Adrenal gland (tissue), 19 donors: ENCODE measurements at places on chromosomes 11 and 22. TPM values are rescaled to one million over a fixed set of nuclear protein-coding genes. Genes with fewer than 3 reads are reported as not detected.

DNA sequence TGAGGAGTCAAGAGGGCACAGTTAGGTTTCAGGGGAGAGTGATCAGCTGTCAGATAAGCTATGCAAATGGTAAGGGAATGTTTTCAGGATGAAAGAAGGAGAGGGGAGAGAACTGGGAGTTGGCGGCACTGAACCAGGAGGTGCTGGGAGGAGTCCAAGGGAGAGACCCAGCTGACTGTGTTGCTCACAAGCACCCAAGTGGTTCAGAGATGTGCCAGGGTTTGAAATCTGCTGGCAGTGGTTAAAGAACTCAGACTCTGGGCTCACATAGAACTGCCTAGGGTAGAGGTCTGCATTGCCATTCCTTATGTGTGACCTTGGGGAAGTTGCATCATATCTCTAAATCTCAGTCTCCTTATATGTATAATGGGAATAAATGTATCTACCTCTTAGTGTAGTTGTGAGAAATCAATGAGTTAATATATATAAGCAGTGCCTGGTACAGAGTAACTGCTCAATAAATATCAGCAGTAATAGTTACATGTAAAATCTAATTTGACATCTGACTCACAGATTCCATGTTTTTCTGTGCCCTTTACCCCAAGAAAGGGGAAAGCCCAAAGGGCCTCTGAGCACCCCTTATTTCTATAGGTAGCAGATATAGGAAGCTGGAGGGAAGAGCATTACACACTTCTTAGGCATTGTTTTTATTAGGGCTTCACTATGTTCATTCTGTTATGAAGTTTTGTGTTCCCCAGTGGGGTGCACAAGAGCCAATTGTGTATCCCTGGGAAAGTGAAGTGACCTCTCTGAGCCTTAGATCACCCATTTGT is 66.9 kb upstream of the SESN3 start:
- H3K4me3 ChIP-seq: no peak overlapping the region
- peaks cover 8% of the 10 kb centered on the region for H3K4me1 ChIP-seq
- DNase-seq: no peak
- no peaks in the 10 kb centered on the region for H3K27me3 ChIP-seq

The MOGAT2 gene
- not detected for total RNA-seq

- no peaks in the 10 kb centered on the region for H3K36me3 ChIP-seq
- no peak overlapping the region for H3K27ac ChIP-seq
- no peaks in the 10 kb centered on the region for H3K4me1 ChIP-seq
- H3K27me3 ChIP-seq: no peaks in the 10 kb centered on the region
- no peak for DNase-seq
- H3K4me3 ChIP-seq: no peak overlapping the region
These were observed 13.1 kb upstream of the ABCC8 start for GRCh38 chr11:17489751-17490150.

The ASCL2 gene
- total RNA-seq: 1.4 TPM

- no peak overlapping the region for H3K4me3 ChIP-seq
- no peaks in the 10 kb centered on the region for H3K36me3 ChIP-seq
- H3K27me3 ChIP-seq: no peaks in the 10 kb centered on the region
- H3K27ac ChIP-seq: no peak overlapping the region
These were observed 880.6 kb downstream of the LUZP2 start for GRCh38 chr11:25377466-25377865.

- no peak overlapping the region for H3K4me3 ChIP-seq
- DNase-seq: no peak
- no peak overlapping the region for H3K27ac ChIP-seq
- H3K36me3 ChIP-seq: no peaks in the 10 kb centered on the region
- no peaks in the 10 kb centered on the region for H3K27me3 ChIP-seq
These were observed 78.4 kb downstream of the ADAMTS15 start for GRCh38 chr11:130526846-130527245.

The SCARF2 gene
- total RNA-seq: 10.3 TPM

DNA sequence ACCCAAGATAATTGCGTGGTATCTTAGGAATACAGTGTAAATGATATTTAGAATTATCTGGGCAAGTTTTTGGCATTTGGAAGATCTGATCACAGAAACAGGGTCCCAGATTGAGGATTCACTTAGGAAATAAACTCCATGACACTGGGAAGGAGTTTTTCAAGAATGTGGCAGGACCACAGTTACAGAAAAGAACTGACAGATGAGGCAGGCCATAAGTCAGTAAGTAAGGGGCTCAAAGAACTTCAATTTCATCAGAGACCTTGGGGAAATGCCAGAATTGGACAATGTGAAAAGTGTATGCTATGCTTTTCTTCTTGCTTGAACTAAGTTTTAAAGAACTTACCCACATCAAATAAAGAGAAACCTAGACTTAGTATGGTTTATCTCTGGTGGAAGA is 49.3 kb downstream of the RBMXL2 start:
- H3K27me3 ChIP-seq: no peaks in the 10 kb centered on the region
- H3K4me1 ChIP-seq: no peaks in the 10 kb centered on the region
- H3K27ac ChIP-seq: no peak overlapping the region
- H3K36me3 ChIP-seq: no peaks in the 10 kb centered on the region

DNA sequence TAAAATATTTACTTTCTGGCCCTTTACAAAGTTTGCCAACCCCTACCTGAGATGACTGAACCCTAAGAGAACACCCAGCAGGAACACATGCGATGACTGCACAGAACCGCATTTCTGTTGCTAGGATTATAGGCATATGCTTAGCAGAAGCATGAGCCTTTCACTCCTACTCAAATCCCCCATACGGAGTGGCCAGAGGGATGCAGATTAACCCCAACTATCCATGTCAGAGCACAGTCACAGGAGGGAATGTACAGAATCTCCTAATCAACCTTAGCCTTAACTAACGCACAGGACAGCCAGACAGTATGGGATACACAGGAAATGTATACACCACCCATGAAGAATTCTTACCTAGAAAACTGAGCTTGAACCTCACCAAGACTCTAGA is 6.2 kb downstream of the HPS4 start:
- H3K36me3 ChIP-seq: no peaks in the 10 kb centered on the region
- no peak overlapping the region for H3K27ac ChIP-seq
- no peak for DNase-seq
- H3K27me3 ChIP-seq: no peaks in the 10 kb centered on the region
- no peaks in the 10 kb centered on the region for H3K4me1 ChIP-seq

DNA sequence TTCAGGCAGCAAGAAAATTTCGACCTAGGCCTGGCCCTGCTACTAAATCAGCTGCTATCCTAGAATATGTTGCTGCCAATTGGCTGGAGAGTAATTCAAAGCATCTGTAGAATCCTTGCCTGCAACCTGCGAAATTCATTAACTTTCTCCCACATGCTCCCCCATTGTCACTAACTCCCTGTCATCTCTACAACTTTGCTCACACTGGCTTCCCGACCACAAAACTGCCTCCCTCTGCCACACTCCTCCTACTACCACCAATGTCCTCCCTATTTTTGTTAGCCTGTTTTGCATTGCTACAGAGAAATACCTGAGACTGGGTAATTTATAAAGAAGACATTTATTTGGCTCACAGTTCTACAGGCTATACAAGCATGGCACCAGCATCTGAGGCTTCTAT is 570.6 kb downstream of the INSC start:
- H3K27ac ChIP-seq: no peak overlapping the region
- H3K4me3 ChIP-seq: no peak overlapping the region
- DNase-seq: no peak

- H3K27me3 ChIP-seq: no peaks in the 10 kb centered on the region
- no peak within 1 kb of the TSS for H3K4me3 ChIP-seq
- no peak within 1 kb of the TSS for H3K27ac ChIP-seq
These were observed at the start of gene APOBEC3A for GRCh38 chr22:38957046-38957770. Gene APOBEC3A (plus strand): TSS chr22:38957609. CDS start chr22:38957692, 83 bp downstream.

The CNGA4 gene
- 0.39 TPM for total RNA-seq

- no peak overlapping the region for H3K27ac ChIP-seq
- no peaks in the 10 kb centered on the region for H3K36me3 ChIP-seq
- DNase-seq: no peak
- H3K27me3 ChIP-seq: no peaks in the 10 kb centered on the region
These were observed 59.8 kb downstream of the SLC25A17 start for GRCh38 chr22:40759294-40759840.

- H3K36me3 ChIP-seq: no peaks in the 10 kb centered on the region
- H3K4me3 ChIP-seq: no peak overlapping the region
- DNase-seq: no peak
- H3K4me1 ChIP-seq: no peaks in the 10 kb centered on the region
- H3K27ac ChIP-seq: no peak overlapping the region
- peaks cover 11% of the 10 kb centered on the region for H3K27me3 ChIP-seq
These were observed 52.3 kb downstream of the RASSF10 start for GRCh38 chr11:13061294-13061990.

The IGLL1 gene
- total RNA-seq: 0.17 TPM

GRCh38 chr11:119504371-119504770 is 81.4 kb upstream of the THY1 start:
- no peak overlapping the region for H3K27ac ChIP-seq
- H3K27me3 ChIP-seq: no peaks in the 10 kb centered on the region
- no peak overlapping the region for H3K4me3 ChIP-seq

The MUC6 gene
- total RNA-seq: not detected

DNA sequence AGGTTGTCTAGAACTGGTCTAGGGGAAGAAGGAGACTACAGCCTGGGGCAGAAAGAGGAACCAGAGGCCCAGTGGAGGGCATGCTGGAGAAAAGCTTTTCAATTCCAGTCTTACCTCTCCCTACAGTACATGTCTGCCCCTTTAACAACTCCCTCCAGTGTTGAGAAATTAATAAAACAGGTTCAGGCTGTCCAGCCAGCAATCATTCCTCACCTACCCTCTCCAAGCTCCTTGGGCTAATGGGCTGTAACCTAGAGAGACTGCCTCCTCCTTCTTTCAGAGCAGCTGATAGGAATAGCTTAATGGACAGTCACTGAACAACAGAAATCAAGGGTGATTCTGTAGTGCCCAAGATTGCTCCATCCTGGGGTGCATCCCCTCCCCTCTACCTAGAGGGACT is 8.8 kb downstream of the SLC35F2 start:
- H3K27me3 ChIP-seq: no peaks in the 10 kb centered on the region
- H3K4me1 ChIP-seq: no peaks in the 10 kb centered on the region
- no peak overlapping the region for H3K27ac ChIP-seq
- no peak overlapping the region for H3K4me3 ChIP-seq
- H3K36me3 ChIP-seq: no peaks in the 10 kb centered on the region

- no peaks in the 10 kb centered on the region for H3K27me3 ChIP-seq
- no peak for DNase-seq
- H3K27ac ChIP-seq: peak overlapping the region; percentile 84
These were observed 2.7 kb downstream of the PLXNB2 start for GRCh38 chr22:50304528-50305392.

DNA sequence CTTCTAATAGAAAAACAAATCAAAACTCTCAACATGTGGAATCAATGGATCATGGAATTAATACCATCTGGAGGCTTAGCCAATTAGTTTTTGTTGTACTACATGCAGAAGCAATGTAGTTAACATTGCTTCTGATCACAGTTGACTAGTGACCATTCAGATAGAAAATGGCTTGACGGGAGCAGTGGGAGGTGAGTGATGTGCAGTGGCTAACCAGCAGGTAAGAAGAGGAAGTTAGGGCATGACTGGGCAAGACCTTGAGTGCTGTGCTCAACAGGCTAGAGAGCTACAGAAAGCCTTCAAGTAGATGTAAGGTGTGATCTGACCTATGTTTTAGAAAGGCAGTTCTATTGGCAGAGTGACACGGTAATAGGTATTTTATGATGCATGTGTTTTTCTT is 60.7 kb upstream of the ALKBH3 start:
- no peaks in the 10 kb centered on the region for H3K27me3 ChIP-seq
- no peak for DNase-seq
- H3K4me1 ChIP-seq: no peaks in the 10 kb centered on the region
- H3K36me3 ChIP-seq: no peaks in the 10 kb centered on the region

The SYT9 gene
- 5.7 TPM for total RNA-seq

GRCh38 chr22:32538521-32538920 is 63.9 kb downstream of the FBXO7 start:
- H3K27ac ChIP-seq: no peak overlapping the region
- no peak for DNase-seq
- H3K4me3 ChIP-seq: no peak overlapping the region
- H3K4me1 ChIP-seq: no peaks in the 10 kb centered on the region

The IL18BP gene
- 7.9 TPM for total RNA-seq

- no peak for DNase-seq
- no peaks in the 10 kb centered on the region for H3K27me3 ChIP-seq
- H3K4me3 ChIP-seq: no peak overlapping the region
- peaks cover 51% of the 10 kb centered on the region for H3K4me1 ChIP-seq
- H3K36me3 ChIP-seq: no peaks in the 10 kb centered on the region
These were observed 88.4 kb downstream of the MORC2 start for GRCh38 chr22:30880181-30880601.

The PHLDA2 gene
- 2.1 TPM for total RNA-seq

GRCh38 chr11:997907-998306 is 38.6 kb downstream of the MUC6 start:
- no peaks in the 10 kb centered on the region for H3K4me1 ChIP-seq
- no peak overlapping the region for H3K4me3 ChIP-seq
- H3K27ac ChIP-seq: no peak overlapping the region
- H3K36me3 ChIP-seq: no peaks in the 10 kb centered on the region
- no peaks in the 10 kb centered on the region for H3K27me3 ChIP-seq

The RAG2 gene
- total RNA-seq: not detected

DNA sequence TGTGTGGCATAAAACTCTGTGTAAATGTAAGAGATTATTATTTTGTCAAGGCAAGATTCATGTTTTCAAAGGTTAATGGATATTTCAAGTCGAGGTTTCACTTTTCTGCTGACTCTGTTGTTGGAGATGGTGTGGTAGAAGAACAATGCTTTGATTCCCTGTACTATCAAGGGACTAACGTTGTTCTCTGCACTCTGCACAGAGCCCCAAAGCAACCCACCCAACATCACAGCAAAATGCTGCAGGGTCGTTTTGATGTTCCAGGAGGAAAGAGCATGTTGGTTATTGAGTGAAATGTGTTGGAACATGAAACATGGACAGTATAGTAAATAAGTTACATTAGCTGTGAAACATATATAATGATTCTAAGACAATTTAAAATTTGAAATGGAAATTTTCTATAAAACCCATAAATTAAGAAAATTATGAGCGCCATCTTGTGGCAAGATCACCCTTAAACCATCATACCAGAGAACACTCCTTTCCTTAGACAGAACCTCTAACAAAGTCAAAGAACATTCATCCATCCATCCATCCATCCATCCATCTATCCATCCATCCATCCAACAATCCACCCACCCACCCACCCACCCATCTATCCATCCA is 164.4 kb upstream of the ZBED5 start:
- no peak for DNase-seq
- no peaks in the 10 kb centered on the region for H3K27me3 ChIP-seq
- H3K4me1 ChIP-seq: no peaks in the 10 kb centered on the region
- no peaks in the 10 kb centered on the region for H3K36me3 ChIP-seq

The KCNJ1 gene
- total RNA-seq: not detected

The VSIG10L2 gene
- total RNA-seq: not detected

The DGCR6L gene
- total RNA-seq: 77.4 TPM

The SYNGR1 gene
- total RNA-seq: 9.3 TPM

DNA sequence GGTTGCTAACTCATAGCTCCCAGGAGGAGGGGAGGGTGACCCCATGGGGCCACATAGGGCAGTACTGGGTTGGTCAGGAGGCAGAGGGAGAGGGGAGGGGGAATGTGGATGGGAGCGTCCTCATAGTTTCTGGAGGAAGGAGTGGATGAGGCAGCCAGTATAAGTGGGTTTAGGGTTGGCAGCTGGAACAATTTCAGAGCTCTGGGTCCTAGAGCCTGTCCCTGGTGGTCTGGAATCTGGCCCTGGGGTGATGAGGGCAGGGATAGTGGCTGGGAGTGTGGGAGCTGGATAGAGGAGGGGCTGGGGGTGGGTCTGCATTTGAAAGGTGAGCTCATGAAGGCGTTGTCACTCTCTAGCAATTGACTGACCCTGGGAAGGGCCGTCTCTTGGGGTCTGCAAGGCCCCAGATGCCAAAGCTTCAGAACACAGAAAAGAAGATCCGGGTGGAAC is 5.3 kb upstream of the MRGPRG start:
- no peak overlapping the region for H3K27ac ChIP-seq
- H3K27me3 ChIP-seq: peaks cover 18% of the 10 kb centered on the region
- H3K4me3 ChIP-seq: no peak overlapping the region
- H3K36me3 ChIP-seq: no peaks in the 10 kb centered on the region
- no peaks in the 10 kb centered on the region for H3K4me1 ChIP-seq
- DNase-seq: no peak

The ATM gene
- 113 TPM for total RNA-seq

The MUC15 gene
- total RNA-seq: not detected
